ENCODE measurements at places on chromosomes 2 and 18.

DNA sequence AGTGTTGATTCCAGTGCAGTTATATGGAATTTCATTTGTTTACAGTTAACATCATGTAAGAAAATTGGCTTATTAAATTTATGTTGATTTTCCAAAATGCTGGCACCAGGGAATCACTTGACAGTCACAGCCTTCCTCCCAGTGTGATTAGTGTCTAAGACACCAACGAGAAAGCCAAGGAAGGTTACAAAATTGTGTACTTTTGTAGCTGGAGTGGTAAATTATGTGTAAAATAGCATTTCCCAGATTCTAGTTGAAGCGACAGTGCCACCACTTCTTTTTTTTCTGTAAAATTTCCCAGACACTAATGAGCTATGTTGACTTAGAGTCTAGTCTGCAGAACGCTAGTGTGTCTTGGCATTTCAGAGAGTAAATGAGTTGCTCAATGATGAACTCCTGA, 101.3 kb downstream of the NCK2 start:
- DNase-seq: no peak

DNA sequence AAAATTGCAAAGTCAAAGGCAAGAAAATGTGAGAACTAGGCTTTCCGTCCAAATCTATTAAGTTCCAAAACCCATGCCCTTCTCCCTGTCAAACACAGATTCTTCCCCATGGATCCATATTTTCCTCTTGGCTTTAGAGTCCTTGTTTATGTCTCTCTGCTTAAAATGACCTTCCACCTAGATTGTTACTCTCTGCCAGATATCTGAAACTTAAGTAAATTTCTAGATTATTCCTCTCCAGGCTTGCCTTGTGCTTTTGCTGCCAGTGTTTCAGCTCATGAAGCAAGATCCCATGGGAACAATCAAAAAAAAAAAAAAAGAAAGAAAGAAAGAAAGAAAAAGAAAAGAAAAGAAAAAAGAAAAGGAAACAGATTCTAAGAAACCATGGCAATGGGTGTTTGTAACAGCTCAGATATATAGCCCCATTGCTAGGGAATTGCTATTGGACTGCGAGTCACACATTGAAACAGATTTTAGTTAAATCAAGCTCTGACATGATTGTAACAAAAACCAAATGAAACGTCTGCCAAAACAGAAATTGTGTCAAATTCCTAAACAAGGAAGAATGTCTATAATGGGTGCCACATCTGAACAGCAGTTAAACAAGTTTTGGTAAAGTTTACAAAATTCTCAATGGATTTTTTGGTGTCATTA, 660.7 kb upstream of the CNTNAP5 start:
- no peak for DNase-seq

DNA sequence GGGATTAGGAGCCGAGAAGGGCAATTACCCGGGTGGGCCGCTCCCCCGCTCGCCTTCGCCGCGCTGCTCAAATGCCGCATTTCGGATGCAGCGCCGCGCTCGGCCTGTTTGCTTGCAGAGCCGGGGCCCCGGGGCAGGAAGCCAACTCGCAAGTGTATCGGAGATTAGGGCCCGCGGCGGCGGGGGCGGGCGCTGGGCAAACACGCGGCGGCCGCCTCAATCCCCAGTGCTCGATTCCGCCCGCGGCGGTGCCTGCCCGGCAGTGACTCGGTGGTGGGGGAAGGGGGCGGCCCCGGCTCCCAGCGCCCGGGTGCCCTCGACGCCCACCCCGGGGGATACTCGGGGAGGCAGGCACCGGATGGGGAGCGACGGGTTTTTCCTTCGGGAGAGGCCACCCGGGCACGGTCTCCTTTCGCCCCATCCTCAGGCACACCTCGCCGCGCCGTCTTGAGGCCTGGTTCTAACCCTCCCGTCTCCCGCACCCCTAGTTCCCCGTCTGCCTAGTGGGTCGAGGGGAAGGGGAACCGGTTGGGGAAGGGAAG, 26.6 kb upstream of the NOTO start:
- no peak for DNase-seq

- no peak for DNase-seq
These were observed 130.6 kb downstream of the USP34 start for GRCh38 chr2:61340242-61340641.

DNA sequence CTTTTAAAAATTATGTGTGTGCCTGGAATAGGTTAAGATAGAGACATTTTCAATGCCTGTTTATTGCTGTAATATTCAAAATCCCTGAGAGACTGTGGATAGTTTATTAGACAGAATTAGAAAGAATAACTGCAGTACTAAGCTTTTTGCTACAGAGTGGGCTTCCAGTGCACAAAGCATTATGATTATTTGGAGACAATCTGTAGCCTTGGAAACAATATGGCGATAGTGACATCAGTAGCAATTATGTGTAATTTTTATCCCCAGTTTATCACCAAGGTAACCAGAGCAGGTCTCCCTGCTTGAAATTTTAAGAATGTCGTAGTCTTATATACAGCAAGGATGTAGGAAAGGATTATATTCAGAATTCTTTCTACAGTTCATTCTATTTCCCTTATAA, 100.0 kb downstream of the MYO3B start:
- DNase-seq: no peak

DNA sequence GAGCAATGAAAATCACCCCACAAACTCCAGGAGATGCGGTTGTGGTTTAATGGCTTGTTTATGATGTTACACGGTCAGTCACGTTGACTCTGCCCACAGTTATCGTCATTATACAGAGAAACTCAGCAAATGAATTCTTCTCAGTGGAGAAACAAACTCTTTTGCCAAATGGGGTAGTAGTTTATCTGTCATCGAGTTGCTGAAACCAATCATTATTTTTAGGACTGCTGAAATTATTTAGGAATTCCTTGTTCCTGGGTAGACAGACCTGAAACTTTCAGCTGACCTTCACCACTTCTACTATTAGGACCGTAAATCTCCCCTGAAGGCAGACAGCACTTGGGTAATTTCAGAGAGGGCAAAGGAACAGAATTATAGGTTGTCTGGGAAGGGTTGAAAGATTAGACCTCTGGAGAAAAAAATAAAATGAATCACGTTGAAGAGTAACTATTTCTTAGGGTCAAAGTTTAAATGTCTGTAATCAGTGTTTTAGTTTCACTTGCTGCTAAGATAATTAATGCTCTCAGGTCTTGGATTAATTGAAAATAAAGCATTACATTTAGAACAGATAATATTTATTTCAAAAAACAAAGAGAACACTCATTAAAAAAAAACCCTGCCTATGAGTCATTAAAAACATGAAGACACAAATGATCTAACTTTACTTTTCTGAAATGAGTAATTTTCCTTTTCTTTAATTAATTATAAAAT, 52.1 kb upstream of the LYPD6 start:
- peak; percentile 29 for DNase-seq

DNA sequence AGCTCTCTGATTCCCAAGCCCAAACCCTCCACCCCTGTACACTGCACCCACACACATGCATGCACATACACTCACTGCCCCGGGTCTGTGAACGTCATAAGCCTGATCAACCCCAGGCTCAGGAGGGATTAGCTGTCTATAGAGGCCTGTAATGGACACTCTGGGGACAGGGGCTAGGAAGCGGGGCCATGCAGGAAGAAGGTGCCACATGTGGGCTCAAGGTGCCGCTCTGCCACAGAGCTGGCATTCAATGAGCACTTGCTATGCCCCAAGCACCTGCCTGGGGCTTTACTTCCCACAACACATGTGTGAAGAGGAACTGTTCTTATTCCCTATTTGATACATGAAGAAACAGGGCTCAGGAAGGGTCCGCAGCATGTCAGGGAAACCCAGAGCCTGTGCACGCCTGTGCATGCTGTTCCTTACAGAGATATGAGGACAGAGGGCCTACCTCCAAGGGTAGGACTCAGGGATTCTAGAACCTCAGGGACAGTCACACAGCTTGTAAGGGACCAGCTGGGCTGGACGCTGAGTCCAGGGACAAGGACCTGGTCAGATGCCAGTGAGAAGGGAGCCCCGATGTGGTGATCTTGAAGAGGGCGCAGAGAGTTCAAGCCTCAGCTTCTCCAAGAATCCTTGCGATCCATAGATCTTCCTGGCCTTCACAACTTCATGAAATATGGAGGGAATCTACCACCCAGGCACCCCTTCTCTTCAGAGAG, 5.0 kb downstream of the BIN1 start:
- no peak for DNase-seq

GRCh38 chr2:216090369-216090786, 8.7 kb downstream of the TMEM169 start:
- DNase-seq: no peak

GRCh38 chr2:55585451-55586080, 31.9 kb downstream of the PPP4R3B start:
- peak; percentile 17 for DNase-seq
